ENCODE measurements at places on chromosomes 2 and 18.

DNA sequence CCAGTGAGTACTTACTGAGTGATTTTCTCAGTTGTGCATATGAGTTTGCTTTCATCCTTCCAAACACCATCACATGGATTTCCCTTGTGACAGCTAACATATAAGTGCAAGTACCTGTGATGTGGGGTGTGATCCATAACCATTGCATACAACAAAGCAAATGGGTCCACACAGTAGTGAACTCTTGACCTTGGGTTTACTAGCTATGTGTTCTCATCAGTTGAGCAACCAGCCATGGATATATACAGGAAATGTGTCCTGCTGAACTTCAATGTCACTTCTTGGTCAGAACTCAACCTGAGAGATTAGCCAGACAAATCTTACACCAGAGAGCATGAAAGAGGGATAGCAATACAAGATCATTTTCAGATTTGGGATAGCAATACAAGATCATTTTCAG lies 420.9 kb upstream of the KCNH7 start:
- no peak for DNase-seq

- DNase-seq, result no peak
Observed at GRCh38 chr2:50720697-50721315, 311.1 kb downstream of the NRXN1 start.

- no peak for DNase-seq
Observed at GRCh38 chr18:73316513-73316912, 448.7 kb upstream of the NETO1 start.

DNA sequence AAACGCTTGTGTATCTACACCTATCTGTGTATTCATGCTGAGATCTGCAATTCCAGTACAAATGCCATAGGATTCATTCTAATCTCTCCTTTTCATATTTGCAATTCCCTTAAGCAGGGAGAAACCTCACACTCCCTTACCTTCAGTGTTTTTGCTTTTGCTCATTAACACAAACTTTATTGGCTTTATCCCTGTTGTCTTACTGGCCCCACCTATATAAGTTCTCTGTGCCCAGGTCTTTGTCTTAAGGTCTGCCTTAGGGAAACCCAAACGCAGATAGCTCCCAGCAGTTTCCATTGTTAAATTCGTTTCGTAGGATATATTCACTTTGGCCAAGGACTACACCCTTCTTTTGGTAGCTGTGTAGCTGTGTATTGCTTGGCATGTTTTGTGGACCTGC lies 4.0 kb upstream of the SNORC start:
- no peak for DNase-seq

- no peak for DNase-seq
Observed at GRCh38 chr2:10410001-10410822, 37.9 kb downstream of the ODC1 start.

- DNase-seq, result no peak
Observed at GRCh38 chr18:45449418-45450227, 165.7 kb upstream of the SLC14A2 start.

DNA sequence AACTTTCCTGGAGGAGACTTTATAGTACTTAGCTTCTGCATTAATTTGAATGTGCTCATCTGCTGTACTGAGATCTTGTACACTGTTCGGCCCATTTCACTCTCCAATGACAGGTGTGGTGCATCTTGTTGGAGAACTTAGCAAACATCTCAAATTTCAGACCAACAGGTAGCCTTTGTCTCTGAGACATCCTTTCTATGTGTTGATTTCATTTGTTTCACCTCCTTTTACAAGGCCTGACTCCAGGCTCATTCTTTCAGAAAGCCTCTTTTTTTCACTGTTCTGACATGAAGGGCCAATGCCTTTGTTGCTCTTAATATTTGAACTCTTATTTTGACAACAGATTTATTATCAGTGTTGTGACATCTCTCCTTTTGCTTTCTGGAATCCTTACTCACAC lies 271.8 kb upstream of the FANCL start:
- no peak for DNase-seq

DNA sequence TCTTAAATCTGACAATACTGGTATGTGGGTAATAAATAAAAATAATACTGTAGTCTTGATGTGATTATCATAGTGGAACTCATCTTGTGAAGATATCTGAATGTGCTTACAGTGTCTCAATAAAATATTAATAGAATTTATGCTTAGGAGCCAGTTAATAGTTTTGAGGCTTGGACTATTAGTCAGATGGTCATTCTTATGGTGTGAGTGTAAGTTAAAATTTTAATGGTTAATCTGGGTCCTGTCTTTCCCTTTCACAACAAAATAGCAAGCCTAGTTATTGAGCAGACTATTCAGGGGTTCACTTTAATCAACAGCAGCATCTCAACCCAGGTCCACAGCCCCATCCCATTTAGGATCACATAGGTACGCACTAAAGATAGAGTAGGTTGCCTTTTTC lies 138.9 kb downstream of the HAUS1 start:
- no peak for DNase-seq

- DNase-seq, result no peak
Observed at GRCh38 chr2:48961009-48961408, 193.3 kb downstream of the FSHR start.

- DNase-seq, result no peak
Observed at GRCh38 chr2:168934826-168935225, 33.7 kb downstream of the G6PC2 start.

GRCh38 chr2:183248866-183249567 lies 124.8 kb downstream of the NUP35 start:
- DNase-seq, result no peak

- no peak for DNase-seq
Observed at GRCh38 chr2:43851011-43851980, 12.5 kb downstream of the ABCG8 start.

DNA sequence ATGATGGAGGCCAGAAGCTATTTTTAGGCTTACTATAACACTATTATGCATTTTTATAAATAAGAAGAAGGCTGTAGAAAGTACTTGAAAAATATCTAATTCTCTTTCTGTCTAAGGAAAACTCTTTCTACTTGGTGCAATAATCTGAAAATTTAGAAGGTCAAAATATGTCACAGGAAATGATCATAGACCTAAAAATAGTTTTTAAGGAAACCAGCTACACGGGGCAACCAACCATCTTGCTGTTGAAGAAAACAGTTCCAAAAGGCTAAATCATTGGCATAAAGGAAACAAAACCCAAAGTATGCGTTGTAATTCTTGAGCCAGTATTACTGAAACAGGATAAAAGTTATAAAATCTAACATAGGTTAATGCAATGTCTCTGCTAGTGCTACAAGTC lies 40.2 kb downstream of the SOCS6 start:
- DNase-seq, result no peak

- no peak for DNase-seq
Observed at GRCh38 chr2:170335351-170335750, 157.4 kb downstream of the MYO3B start.

DNA sequence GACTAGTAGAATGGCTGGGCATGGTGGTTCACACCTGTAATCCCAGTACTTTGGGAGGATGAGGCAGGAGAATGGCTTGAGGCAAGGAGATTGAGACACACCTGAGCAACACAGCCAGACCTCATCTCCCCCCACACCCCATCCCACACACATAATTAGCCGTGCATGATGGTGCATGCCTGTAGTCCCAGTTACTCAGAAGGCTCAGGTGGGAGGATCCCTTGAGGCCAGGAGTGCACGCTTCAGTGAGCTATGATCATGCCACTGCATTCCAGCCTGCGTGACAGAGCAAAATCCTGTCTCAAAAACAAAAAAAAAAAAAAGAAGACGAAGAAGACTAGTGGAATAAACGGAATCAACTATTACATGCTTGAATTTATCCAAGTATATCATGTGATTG lies 150.0 kb downstream of the STK39 start:
- no peak for DNase-seq

DNA sequence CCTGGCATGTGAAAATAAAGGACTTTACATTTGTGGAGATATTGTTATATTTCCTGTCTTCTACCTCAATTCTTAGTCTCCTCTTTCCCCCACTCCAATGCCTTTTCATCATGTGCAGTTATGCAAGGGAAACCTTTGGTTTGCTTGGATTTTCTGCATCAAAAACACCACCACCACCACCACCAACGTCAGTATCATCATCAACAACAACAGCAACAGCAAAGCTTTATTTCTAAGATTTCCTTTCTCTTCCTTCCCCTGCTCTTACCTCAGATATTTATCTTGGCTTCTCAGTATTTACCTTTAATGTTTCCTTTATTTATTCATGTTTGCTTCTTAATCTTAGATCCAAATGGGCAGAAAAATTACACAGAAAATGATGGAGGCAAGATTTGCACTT lies 26.1 kb downstream of the CXCR4 start:
- DNase-seq, result no peak

DNA sequence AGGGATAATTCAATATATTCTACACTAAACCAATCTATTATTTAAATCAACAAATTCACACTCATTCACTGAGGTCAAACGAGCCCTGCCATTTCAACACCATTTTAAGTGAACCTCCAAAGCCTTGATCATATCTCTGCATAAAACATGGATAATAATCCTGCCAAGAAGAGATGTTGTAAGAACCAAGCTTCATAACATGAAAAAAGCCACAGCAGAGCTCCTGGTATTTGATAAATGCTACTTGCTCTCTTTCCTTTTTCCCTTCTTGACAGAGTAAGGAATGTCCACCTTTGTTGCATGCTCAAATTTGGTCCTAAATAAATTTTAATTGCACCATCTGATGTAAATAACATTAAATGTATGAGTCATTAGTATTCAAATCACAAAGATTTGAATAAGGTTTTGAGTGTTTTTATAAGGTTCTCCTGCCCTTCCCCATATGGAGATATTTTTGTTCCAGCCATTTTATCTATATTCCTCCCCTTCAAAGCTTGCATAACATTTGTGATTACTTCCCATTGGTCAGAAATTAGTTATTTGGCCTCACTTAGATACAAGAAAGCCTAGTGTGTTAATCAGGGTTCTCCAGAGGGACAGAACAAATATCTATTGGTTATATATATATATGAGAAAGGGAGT lies 318.8 kb downstream of the RND3 start:
- DNase-seq, result no peak

GRCh38 chr2:143088388-143088787 lies 40.8 kb upstream of the ARHGAP15 start:
- no peak for DNase-seq

DNA sequence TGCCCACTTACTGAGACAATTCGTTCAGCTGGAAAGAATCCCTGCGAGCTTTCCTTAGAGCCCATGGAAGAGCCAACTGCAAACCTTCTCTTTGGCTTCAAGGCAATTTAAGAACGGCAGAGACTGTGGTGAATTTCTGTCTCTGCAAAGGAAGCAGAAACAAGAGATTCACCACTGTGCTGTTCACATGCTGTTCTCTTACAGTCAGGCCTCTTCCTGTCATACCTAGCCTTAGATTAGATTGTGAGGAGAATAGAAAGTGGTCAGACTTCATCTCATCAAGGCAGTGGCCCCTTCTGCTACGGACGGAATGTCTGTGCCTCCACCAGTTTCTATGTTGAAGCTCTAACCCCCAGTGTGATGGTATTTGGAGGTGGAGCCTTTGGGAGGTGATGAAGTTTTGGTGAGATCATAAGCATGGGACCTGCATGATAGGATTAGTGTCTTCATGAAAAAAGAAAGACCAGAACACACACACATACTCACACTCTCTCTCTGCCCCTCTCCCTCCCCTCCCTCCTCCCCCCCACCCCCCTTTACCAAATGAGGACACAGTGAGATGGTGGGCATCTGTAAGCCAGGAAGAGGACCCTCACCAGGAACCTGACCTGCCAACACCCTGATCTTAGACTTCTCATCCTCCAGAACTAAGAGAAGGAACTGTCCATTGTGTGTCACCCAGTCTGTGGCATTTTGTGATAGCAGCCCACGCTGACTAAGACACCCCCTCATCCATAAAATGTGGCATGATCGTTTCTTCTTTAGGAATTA lies 45.6 kb upstream of the NRP2 start:
- no peak for DNase-seq

GRCh38 chr2:240226672-240227537 lies 86.4 kb upstream of the OTOS start:
- DNase-seq, result no peak

GRCh38 chr2:18299423-18300212 lies 260.8 kb downstream of the RDH14 start:
- no peak for DNase-seq

- peak; percentile 62 for DNase-seq
Observed at GRCh38 chr2:230974096-230974913, 21.6 kb upstream of the SPATA3 start.

GRCh38 chr2:149075853-149076252 lies 37.4 kb downstream of the LYPD6B start:
- DNase-seq, result no peak

- DNase-seq, result no peak
Observed at GRCh38 chr2:157325786-157326185, at the start of gene ERMN. ERMN (minus strand) TSS chr2:157325824; CDS start chr2:157325642, 182 bp downstream.

GRCh38 chr2:234794866-234795265 lies 157.0 kb upstream of the SH3BP4 start:
- DNase-seq, result no peak

GRCh38 chr2:190221429-190221828 lies 98.2 kb downstream of the HIBCH start:
- DNase-seq, result no peak

DNA sequence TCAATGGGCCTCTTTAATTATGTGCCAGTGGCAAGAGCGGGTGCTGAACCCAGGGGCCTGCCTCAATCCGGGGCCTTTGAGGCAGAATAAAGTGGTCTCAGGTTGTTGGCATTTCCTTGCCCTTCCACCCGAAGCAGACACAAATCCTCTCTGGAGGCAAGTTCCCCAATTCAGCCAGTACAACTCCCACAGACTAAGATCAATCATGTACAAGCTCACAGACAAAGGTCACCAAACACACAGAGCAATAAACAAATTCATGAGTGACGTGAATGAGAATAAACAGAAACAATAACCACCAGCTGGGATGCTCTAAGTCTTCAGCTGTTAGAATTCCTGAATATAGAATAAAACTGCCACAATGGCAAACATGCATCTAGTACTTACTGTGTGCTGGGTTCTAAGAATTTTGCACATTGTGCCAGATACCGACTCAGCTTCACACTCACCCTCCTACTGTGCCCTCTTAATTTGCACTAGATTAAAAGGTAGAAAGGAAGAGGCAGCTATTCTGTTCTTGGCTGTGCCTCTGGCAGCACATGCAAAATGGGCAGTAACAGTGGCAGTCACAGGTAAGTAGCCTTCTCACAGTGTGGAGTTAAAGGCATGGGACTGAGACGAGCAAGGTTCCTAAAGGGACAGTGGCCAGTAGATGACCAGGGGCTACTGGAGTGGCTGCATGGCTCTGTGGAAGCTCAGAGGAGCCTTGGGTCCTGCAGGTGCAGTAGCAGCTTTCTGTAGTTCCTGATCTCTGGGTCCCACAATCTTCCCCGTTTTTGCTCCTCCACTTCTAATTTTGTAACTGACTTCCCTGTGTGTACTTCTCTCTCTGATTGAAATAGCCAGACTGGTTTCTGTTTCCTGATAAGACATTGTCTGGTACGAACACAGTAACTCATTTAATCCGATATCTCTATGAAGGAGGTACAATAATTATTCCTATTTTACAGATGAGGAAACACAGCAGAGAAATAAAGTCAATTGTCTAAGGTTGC lies 34.6 kb upstream of the IL1B start:
- no peak for DNase-seq

GRCh38 chr18:22563164-22563583 lies 145.5 kb upstream of the CTAGE1 start:
- peak; percentile 4 for DNase-seq

GRCh38 chr2:172887280-172887679 lies 151.6 kb downstream of the RAPGEF4 start:
- no peak for DNase-seq

Data from T-helper 1 cell (primary cell).